Ecto neural progenitor cell (in vitro differentiated cells): ENCODE measurements at places on chromosomes 1 and 21.

DNA sequence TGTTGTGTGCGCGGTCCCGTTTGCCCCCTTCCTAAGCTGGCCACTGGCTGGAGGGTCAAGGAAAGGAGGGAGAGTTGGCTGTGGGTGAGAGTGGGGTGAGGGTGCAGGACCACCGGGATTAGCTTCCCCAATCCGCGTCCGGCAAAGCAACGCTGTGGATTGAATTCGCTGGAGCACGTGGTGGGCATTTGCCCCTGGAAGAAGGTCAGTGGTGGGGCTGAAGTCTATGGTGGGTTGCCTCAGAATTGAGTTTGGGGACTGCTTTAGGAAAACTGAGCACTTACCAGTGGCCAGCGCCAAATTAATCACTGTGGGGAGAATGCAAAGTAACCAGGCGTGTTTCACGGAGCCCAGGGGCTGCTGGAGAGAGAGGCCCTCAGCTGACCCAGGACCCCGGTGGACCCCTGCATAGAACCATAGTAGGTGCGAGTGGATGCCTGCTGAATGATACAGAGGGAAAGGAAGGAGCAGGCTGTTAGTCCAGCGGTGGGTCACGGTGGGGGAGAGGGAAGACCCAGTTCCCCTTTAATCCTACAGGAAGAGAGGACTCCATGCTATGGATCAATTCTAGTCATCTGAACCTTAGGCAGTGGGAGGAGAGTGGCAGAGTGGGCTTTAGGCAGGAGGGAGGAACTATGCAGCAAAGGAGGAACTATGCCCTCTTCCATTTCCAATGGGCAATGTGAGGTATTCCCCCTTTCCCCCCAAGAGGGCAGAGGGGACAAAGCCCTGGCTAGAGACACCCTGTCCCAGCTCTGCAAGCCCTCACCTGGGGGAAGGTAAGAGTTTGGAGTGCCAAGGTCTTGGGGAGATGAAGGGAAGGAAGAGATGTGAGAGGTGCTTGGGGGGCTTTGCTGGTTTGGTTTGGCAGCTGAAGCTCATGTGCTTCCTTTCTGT, 1.2 kb downstream of the TNFRSF8 start:
- no peak for DNase-seq

- no peak for DNase-seq
Measured at GRCh38 chr21:15730484-15731242, 881 bp downstream of the USP25 start.

GRCh38 chr1:222064388-222065211, 322.7 kb upstream of the DUSP10 start:
- no peak for DNase-seq

- DNase-seq: no peak
Measured at GRCh38 chr1:86741947-86742572, 37.7 kb downstream of the SH3GLB1 start.

GRCh38 chr1:153659175-153659534, 652 bp downstream of the SNAPIN start:
- DNase-seq: no peak

DNA sequence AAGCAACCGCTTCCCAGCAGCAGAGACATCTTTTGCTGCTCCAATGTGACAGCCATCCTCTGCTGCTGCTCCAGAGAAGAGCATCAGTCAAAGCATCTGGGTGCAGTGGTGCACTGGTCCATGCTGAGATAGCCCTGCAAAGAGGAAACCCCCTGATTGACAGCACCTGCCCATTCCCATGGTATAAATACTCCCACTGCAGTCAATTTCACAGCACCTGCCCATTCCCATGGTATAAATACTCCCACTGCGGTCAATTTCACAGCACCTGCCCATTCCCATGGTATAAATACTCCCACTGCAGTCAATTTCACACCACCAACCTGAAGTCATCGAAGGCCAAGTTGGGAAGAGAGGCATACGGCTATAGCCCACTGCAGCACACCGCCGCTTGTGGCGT, 25.5 kb downstream of the FBXO2 start:
- DNase-seq: no peak

GRCh38 chr1:45365051-45365450, 24.8 kb upstream of the MUTYH start:
- DNase-seq: no peak

GRCh38 chr1:97824624-97825023, 96.2 kb downstream of the DPYD start:
- DNase-seq: no peak

GRCh38 chr1:183275322-183275721, 89.3 kb downstream of the LAMC2 start:
- DNase-seq: no peak

- no peak for DNase-seq
Measured at GRCh38 chr21:15564907-15565306, 164.9 kb upstream of the USP25 start.

GRCh38 chr1:113303267-113303666, 87.0 kb upstream of the MAGI3 start:
- DNase-seq: no peak

DNA sequence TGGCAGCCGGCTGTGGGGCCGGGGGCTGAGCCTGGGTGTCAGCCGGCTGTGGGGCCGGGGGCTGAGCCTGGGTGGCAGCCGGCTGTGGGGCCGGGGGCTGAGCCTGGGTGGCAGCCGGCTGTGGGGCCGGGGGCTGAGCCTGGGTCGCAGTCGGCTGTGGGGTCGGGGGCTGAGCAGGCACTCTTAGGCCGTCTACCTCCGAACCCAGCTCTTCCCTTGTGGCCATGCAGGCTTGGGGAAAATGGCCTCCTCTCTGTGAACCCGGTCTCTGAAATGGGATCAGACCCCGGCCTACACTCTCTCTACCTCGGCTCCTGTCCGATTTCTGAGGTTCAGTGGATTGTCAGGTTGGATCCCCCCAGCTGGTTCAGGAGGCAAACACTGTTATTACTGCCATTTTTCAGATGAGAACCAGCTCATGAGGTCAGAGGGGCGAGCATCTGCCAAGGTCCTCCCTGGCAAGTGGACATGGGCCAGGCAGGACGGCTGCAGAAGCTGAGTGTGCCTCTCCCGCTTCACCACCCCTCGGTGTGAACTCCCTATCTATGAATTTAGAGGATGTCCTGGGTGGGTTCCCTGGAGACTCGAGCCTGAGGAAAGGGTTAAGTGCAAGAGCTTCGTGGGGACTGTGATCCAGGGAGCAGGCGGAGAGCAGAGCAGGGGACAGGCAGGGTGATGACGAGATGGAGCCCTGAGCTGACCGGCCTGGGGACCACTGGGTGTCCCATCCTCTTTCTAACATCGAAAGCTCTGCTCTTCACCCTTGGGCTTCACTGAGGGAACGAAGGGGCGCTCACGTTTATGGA, 10.9 kb upstream of the COL18A1 start:
- DNase-seq: no peak

DNA sequence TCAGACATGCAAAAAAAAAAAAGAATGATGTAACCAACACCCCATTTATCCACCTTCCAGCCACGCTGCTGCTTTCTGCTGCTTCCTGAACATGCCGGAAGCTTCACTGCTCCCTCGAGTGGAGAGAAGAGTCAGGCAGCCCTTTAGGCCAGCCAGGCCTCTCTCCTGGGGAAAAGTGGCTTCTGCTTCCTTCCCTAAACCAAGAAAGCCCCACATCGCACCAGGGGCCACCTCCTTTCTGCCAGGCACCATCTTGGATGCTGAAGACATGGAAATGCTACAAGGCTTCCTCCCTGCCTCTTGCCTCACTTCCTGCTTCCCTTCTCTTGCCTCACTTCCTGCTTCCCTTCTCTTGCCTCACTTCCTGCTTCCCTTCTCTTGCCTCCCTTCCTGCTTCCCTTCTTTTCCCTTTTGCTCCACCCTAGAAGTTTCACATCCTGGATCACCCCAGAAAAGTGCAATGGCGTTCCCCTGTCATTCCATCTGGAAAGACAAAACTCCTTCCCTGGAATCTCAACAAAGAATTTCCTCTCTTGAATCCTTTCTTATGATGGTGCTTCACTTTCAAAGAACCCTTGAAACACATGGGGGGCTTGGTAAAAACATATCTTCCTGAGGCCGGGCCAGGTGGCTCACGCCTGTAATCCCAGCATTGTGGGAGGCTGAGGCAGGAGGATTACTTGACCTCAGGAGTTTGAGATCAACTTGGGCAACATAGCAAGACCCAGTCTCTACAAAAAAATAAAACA, 18.7 kb downstream of the TNFRSF8 start:
- DNase-seq: no peak

DNA sequence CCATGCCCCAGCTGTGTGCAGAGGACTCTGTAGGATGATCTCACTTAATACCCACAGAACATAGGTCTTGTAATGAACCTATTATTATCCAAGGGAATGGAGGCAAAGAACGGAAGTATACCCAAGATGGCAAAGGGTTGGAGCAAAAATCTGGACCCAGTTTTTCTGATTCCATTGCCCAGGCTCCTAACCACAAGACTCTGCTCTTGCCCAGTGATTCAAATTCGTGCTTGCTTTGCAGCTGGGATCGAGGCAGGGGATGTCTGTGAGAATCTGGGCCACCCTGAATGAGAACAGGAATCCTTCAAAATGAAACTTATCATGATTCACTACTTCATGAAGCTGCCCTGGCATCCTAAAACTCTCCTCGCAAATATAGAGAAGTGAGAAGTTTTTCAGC, 97.5 kb upstream of the KCNJ6 start:
- no peak for DNase-seq

DNA sequence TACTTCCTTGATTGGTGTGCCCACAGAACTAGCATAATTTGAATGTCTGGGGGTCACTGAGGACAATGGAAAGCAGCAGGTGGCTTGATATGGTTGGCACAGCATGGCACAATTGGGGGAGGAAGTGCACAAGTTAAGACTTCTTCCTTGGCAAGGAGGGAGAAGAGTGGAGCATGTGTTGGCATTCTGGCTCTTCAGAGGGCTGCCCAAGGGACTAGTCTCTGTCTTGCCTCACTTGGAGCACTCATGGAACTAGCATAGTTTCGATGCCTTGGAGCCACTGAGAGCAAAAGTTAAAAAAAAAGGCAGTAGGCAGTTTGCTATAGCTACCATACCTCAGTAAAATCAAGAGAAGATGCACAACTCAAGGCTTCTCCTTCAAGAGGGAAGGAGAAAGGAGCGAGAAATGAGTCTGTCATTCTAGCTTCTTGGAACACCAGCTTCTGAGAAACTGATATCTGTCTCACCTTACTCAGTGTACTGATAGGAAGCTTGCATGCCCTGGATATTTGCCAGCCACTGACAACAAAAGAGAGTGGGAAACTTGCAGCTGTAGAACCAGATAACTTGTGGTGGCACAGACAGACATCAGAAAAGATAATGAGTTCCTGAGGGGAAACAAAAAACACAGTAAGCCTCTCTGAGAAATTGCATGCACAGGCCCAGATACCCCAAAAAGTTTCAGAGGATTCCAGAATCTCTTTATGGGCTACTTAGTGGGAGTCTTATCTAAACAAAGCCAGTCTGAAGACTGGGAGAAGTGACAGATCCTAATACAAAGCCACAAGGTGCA, 207.5 kb upstream of the SAMSN1 start:
- DNase-seq: no peak

GRCh38 chr1:150083907-150084306, 16.3 kb downstream of the VPS45 start:
- DNase-seq: no peak

GRCh38 chr1:151130987-151131586, 15.3 kb downstream of the SEMA6C start:
- peak; percentile 91 for DNase-seq

GRCh38 chr1:38084700-38085099, 38.1 kb upstream of the POU3F1 start:
- DNase-seq: no peak

DNA sequence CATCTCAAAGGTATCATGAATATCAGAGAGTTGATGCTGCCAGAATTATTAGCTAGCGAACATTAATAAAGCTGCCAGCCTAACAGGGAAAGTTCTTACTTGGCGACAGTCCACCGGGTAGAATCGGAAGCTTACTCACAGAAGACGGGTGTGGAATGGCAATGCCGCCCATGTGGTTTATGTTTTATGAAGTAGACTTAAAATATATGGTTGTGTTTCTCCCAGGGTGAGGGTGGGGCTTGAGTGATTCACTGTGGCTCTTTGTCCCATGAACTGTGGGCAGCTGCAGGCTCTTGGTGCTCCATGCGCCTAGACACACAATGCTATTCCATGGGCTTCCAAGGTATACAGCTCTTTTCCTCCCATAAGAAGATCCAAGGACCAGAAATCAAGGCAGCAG, 162.7 kb downstream of the PIGK start:
- no peak for DNase-seq

- DNase-seq: no peak
Measured at GRCh38 chr1:43533584-43533983, 2.9 kb downstream of the PTPRF start.

GRCh38 chr21:42524341-42525028, 10.8 kb downstream of the SLC37A1 start:
- peak; percentile 69 for DNase-seq

DNA sequence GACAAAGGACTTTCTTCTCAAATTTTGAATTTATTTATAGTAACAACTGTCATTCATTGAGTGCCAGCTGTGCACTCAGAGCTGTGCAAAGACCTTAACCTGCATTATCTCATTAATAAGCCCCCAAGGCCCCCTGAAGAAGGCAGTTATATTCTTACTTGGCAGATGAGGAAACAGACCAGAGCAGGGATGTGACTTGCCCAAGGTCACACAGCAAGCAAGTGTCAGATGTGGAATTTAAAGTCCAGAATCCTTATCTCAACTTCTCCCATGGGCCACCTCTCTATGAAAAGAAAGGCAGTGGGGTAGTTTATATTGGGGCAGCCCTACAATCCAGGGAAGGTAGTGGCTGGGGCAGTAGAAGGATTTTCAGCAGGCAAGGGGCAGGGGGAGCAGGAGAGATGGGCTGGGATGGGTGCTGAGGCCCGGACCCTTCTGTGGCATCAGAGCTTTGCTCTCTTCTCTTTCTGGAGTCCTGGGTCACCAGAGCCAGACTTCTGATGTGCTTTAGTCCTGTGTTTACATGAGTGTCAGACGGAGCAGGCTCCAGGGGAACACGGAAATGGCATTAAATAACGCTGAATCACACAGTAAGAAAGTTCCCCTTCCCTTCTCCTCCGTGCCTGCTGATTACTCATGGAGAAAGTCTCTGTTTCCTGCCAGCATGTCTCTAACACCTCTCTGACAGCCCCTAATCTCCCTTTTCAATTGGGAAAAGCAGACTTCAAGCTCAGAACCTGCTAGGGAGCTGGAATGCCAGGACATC, 39.5 kb downstream of the EPHB2 start:
- DNase-seq: no peak

DNA sequence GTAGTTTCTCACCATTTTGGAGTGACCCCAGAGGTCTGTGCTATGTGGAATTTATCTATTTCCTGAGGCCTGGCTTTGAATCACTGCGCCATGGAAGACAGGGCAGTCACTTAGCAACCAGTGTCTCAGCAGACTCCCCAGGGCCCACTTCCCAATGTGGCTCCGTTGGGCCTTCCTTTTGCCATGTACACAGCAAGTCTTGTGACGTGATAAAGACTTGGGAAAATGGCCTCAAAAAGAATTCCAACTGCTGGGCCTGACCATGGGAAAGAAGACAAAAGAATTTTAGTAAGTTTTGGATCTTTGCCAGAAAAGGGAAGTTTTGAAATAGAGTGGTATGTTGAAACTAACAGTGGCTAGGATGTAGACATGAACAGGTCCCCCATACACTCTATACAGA, 36.2 kb downstream of the TLR5 start:
- no peak for DNase-seq

- DNase-seq: peak; percentile 39
Measured at GRCh38 chr1:228804640-228805413, 69.5 kb downstream of the RHOU start.

- DNase-seq: no peak
Measured at GRCh38 chr1:18121072-18121820, 13.6 kb downstream of the IGSF21 start.

GRCh38 chr1:212302745-212303383, 17.7 kb downstream of the PPP2R5A start:
- DNase-seq: no peak

GRCh38 chr1:176119549-176119948, 87.5 kb downstream of the COP1 start:
- DNase-seq: no peak
